AG04449 (cell line): ENCODE measurements at places on chromosomes 6 and 20.
A peak's percentile ranks its signal among the peaks of the same experiment; 100 is the strongest.

GRCh38 chr6:109892451-109893435 is 85.4 kb upstream of the GPR6 start:
- DNase-seq: no peak

DNA sequence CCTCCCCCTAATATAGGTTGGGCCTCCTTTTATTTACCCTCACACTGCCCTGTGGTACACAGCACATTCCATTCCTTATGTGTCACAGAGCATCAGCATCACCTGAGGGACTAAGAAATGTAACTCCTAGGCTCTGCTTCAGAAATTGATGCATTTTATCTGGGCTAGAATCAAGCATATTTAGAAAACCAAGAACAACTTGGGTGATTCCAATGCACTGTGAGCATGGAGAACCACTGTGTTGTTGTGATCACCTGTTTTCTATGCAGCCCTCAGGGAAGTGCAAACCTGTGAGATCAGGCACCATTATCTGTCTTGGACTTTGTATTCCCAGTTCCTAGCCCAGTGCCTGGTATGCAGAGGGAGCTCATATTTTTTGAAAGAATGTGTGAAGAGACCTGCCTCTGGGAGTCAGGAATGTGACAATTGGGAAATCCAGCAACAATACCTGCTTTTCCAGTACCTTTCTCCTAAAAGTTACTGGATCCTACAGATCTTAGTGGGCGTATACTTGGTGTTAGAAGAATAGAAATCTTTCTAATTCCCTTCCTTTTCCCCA is 7.0 kb downstream of the KAT14 start:
- DNase-seq: no peak

DNA sequence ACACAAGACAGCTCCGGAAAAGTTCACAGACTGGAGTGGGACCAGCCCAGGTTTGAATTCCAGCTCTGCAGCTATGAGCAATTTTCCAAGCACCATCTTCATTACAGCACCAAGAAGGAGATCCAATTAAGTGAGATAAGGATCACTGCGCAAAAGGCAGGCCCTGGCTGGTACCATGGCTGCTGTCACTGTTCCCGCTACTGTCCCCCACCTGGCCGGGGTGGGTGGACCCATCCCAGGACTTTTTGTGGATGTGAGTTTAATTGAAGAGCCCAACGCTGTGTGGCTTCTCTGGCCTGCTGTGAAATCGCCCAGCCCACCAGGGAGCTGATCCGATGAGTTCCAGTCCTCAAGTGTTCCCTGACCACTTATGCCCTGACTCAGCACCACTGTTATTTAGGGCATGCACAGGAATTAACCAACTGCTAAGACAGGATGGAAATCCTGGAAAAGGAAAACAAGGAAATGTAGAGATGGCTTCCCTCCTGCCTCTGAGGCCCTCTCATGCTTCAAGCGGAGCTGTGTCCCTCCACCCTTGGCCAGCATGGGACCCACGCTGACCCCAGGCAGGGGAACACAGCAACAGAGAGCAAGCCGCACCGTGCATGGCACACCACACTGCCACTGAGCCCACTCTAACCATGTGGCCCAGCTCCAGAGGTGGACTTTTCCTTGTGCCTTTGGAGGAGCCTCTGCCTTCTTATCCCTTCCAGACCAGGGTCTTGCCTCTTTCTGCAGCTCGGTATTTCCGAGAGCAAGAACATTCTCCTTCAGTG is 150.0 kb upstream of the CST7 start:
- DNase-seq: peak; percentile 7

DNA sequence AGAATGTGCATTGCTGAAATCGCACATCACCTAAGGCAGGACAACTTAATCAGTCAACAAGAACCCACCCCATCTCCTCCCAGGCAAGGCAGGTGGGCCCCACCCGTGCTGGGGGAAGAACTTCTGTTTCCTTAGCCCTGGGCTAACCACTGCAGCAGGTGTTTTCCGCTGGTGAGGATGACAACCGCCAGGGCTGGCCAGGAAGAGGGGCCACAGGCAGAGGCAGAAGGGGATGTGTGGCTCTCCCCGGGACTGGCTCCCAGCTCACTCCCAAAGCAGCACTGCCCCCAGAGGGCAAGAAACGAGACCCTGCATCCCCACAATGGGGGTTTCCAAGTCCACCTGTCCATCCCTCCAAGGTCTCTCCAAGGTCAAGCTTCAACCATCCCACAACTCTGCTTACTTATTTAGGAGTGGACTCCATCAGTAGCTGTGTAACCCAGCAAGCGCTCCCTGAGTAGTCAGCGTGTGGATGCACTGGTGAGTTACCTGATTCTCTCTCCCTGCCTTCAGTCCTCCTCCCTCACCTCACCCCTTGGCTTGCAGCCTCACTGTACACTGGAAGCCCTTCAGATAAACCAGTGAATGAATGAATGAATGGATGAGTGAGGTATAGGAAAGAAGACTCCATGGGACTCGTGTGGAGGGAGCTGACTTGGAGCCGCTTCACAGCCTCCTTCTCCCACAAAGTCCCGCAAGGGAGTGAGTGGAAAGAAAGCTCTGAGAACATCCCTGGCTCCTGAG is 168.2 kb upstream of the CST7 start:
- DNase-seq: no peak

- no peak for DNase-seq
These were observed 2.0 kb downstream of the ARFGAP1 start for GRCh38 chr20:63274381-63275228.

DNA sequence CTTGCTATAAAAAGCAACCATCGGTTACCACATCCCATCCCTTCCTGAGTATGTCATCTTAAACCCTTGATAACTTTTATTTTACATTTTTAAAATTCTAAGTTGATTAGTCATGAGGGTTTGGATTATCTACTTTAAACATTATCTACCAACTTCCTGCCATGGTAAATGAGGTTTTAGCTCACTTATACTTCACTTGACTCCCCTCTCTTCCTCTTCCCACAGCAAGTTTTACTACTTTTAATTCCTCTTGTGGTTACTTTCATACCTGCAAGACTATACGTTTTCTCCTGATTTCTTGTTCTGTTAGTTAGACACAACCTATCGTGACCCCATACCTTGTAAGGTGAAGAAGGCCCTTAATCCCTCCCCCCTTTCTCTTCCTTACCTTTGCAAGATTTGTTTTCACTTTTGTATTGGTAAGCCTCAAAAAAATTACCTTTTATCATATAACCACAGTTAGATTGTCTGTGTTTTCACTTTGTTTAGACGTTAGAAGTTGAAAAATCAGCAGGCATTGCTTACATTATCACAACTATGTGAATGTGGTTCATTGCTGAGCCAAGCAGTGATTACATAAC is 60.1 kb upstream of the OGFRL1 start:
- DNase-seq: no peak

DNA sequence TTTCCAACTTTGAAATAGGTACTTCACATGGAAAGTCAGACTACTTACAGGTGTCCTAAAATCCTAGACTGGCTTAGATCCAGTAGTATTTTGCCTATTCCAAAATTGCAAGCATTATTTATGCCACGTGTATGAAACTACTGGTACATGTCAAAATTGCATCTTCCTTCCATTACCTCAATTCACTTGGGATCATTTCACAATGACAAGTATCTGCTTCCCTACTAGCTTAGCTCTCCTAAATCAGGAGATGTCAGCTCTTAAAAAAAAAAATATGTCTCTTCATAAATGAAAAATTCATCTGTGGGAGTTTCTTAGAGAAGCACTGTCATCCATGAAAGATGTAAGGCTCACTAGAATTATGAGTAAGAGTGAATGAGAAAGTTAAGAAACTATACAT is 466.6 kb upstream of the MANEA start:
- no peak for DNase-seq

DNA sequence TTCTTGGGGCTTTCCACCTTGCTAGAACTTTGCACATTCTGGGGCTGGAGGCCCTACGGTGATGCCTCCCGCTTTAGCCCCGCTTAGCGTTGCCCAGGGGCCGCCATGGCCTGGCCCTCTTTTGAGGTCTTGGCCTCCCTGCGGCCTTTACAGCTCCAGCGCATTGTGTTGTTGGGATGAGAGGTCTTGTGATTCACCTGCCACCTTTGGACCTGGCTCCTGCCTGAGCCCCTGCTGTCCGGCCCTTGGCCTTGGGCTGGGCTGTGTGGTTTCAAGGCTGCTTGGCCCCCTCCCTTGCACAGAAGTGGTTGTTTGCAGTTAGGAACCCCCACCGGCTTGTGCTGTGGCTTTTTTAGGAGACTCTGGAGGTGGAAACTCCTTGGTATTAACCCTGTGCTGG is 61.0 kb upstream of the CDH4 start:
- DNase-seq: no peak

GRCh38 chr6:15299430-15300131 is 53.7 kb downstream of the JARID2 start:
- no peak for DNase-seq

- no peak for DNase-seq
These were observed 6.2 kb downstream of the TGM2 start for GRCh38 chr20:38158701-38159351.

- no peak for DNase-seq
These were observed 50.8 kb upstream of the TSHZ2 start for GRCh38 chr20:52921340-52921739.

- DNase-seq: no peak
These were observed 384.4 kb upstream of the IRAK1BP1 start for GRCh38 chr6:78482801-78483552.

DNA sequence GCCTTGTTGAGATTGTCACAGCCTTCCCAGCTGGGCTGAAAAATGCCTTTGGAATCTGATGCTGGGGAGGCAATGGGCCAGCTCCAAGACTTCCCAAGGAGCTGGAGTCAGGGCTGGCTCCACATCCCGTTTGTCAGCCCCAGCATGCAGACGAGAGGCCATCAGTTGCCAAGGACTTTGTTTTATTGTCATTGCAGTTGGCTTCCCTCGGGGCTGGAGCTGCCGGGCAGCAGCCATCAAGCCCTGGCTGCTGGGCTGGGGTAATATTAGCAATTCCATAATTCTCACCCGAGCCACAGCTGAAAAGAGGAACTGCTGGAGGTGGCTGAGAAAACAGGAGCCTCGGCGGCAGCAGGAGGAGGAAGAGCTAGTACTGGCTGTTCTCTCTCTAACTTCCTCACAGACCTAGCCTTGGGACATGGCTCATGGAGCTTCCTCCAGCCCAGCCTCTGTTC is 182.5 kb downstream of the CDC5L start:
- DNase-seq: no peak

DNA sequence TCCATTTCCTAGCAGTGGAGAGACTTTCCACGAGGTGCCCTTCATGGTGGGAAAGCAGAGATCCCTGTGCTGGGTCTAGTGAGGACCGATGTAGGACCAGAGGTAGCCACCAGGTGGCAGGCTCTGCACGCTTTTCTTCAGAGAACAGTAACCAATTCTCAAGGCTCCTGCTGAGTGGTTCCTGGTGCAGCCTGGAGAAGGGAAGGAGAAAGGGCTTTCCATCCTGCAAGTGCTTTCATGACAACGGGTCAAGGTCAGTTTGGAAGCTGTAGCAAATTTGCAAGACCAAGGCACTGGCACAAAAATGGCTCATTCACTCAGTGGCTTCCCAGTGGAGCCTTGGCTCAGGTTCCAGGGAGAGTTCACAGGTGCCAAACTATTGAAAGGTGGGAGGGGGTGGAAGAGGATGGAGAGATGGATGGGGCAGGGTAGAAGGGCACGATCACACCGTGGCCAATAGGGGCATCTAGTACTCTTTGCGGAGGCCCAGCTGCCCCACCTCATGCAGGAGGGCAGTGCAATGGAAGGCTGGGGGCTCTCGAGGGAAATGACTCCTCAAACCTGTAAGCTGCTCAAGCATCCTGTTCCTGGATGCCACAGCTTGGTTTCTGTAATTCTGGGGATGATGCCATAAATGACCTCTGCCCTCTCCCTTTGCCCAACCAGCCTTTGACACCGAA is 25.5 kb upstream of the KCNK16 start:
- no peak for DNase-seq

- DNase-seq: no peak
These were observed 153.0 kb upstream of the PTPN1 start for GRCh38 chr20:50356962-50357782.

DNA sequence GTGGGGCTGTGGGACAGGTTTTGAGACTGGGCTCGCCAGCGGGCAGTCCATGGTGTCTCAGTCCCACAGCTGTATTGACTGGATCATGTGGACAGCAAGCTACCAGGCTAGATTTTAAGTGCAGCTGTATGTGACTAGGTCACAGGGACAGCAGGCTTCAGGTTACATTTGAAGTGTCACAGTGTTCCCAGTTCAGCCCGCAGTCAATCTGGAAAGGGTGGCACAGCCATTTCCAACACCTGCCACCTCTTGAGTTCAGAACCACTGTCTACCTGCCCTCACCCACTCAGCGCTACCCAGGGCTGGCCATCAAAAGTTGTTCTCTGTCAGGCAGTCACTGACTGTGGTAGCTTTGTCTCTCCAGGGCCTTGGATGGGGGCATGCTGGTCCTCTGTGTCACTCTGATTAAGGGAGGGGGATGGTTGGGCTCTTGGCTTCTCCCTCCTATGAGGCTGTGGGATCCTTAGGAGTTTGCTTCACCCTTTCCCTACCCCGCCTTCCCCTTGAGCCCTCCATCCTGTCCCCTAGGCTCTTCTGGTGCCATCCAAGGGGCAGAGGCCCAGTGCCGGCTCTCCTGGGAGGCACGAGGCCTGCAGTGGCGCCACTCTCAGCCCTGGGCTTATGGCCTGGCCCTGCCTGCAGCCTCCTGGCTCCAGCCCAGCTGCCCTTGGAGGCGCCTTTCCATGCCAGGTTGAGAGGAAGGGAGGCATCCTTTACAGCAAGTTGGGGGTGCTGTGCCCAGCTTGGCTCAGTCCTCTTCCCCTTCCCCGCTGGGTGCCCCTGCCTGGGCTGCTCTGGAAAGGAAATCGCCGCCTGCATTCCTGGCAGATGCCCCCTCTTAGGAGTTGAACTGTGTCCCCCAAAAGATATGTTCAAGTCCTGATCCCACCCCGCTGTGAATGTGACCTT is 44.9 kb downstream of the PNLDC1 start:
- no peak for DNase-seq

GRCh38 chr20:20480126-20480525 is 112.2 kb downstream of the INSM1 start:
- DNase-seq: no peak

DNA sequence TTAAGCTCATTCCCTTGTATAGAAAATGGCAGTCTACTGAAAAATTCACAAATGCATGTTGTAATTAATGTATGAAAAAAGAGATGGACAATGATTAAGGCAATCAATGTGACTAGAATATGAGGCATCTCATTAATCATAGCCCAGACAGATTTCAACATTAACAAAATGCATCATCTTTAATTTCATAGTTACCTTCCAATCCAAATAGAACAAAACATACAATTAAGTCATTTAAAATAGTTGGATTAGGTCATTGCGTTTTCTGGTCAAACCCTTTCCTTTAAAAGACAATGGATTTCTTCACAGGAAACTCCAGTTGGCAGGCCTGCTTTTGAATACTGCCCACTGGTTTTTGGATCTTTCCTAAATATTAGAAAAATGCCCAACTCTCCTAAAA is 203.9 kb downstream of the HAO1 start:
- DNase-seq: no peak

DNA sequence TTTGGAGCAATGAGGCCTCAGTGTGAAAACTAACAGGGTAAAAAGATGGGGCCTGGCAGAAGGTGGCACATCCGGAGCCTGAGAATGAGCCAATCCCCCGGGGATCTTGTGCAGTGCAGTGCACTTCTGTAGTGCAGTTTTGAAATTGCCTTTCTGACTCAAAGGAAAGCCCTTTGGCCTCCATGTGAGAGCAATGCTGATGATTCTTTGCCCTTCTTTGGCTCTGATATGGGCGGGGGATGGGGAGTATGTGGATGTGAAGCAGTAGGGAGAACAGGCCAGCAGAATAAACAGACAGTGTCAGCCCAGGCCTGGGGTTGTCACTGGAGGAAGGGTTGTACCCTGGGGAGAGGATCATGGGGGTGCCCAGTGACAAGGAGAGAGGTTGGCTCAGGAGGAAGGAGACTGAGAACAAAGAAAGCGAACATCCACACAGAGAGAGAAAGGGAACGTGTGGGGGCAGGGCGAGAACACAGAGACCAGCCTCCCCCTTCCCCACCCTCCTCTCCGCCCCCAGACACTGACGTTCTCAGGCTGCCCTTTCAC is 351.2 kb downstream of the CDC5L start:
- peak; percentile 42 for DNase-seq
